ENCODE measurements at places on chromosomes 6 and 20.

GRCh38 chr6:4270776-4271175 lies 135.4 kb upstream of the ECI2 start:
- no peak for DNase-seq

DNA sequence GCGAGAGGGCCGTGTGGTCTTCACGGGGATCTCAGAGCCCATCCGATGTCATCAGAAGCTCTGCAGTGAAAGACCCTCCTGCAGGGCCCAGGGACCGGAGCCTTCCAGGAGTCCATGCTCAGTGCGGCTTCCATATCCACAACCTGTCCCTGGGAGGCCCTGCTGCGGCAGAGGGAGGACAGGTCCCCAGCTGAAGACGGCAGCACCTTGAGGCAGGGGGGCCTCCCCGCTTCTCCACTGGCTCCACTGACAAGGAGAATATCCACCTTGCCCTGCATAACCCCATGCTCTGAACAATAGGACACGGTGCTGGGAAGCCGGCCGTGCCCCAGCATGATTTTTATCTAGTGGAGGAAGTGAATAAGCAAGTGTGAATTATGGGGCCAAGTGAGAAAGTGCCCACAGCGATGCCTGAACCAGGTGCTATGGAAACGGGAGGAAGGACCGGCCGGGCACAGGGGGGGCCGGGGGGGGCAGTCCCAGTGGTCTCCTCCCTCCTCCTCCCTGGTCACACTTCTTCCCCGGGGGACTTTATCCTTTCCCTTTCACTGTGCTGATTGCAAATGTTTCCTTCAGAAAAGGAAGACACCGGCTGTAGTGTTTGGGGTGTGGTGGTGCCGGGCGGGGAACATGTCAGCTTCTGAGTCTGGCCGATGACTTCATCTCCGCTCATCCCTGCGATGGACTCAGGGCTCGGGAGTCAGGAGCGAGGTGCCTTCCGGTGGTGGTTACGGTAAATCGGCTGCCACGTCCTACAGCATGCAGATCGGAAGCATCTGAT lies 225.1 kb downstream of the ERMARD start:
- peak; percentile 35 for DNase-seq

GRCh38 chr6:157229713-157230112 lies 93.6 kb downstream of the TMEM242 start:
- DNase-seq = no peak

DNA sequence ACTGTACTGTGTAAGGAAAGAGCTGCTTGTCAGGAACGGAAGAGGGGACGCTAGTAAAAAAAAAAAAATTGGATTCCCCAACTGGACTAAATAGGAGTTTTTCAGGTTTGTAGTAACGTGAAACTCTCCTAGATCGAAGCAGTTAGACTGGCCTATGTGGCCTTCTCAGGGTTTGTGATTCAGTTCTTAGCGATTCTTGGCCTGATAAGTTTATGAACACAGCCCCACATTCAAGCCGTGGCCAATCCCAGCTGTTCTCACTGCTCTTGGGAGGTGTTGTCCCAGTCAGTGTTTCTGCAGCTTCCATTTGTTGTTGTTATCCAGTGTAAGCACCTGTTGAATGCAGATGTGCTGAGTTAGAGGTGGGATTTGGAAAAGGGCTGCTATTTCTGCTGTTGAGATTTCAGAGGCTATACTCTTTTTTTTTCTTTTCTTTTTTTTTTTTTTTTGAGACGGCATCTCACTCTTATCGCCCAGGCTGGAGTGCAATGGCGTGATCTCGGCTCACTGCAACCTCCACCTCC lies 29.7 kb downstream of the TAF8 start:
- no peak for DNase-seq

GRCh38 chr20:46087161-46087560 lies 2.6 kb downstream of the NCOA5 start:
- DNase-seq = no peak

DNA sequence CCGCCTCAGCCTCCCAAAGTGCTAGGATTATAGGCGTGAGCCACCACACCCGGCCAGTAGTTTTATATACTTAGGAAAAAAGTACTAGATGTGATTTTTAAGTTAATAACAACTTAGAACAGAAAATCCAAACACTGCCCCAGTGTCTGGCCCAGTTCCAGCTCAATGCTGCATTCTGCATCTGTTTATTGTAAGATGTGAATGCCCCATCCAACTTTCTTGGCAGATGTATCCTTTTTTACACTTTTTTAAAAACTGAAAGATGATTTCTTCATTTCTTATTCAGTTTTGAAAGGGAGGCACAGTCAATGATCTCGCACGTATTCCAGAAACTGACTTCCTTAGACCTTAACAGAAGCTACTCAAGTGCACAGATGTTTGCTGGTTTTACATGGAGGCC lies 85.6 kb upstream of the SRSF6 start:
- DNase-seq = no peak

GRCh38 chr6:113508249-113508648 lies 348.9 kb upstream of the MARCKS start:
- DNase-seq = no peak

DNA sequence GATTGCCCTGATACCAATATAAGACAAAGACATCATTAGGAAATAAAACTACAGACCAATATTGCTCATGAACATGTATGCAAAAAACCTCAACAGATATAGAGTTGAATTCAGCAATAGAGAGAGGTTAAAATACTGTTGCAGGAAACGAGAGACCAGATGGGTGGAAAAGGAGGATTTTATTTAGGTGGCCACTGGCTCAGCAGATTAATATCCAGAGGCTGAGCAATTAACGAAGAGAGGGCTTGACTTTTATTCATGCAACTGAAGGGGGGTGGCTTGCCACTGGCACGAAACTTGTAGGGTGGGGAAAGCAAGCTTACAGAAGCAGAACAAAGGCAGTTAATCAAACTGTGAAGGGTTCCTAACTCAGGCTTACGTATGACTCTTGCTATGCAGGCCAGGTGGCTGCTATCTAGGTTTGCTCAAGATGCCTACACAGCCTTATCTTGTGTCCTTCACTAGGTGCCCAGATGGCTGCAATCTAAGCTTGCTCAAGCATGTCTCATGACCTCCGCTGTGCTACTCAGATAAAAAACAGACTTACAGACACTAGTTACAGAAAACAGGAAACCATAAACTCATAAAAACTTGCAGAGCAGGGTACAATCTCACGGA lies 126.4 kb downstream of the MMUT start:
- DNase-seq = no peak

DNA sequence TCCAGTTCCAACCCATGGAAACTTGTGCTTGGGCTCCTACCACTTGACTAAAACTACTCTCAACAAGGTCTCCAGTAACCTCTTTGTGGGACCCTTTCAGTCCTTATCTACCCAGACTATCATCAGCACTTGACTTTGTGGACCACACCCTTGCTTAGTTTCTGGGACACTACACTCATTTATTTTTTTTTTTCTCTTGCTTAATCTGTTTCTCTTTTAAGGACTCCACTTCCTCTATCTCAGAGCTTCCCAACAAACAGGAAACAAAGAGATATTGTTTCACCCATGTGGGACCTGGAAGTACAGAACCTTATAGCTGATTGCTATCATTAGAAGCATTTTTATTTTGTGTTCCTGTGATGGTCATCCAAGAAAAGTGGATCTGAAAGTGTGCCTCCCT lies 28.8 kb upstream of the ME1 start:
- no peak for DNase-seq

DNA sequence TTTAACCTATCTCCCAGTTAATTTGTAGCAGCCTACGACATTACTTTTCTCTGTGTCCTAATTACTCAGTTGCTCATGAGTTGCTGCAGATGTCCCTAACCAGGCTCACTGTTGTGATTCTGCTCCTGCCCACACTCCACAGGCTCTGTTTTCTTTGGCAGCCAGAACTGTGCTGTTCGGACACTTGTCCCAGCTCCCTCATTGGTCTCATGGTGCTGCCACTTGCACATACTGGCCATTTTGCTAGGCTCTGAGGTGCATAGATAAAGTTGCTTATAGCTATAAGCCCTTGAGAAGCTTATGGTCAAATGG lies 55.0 kb downstream of the NOX3 start:
- DNase-seq = no peak

DNA sequence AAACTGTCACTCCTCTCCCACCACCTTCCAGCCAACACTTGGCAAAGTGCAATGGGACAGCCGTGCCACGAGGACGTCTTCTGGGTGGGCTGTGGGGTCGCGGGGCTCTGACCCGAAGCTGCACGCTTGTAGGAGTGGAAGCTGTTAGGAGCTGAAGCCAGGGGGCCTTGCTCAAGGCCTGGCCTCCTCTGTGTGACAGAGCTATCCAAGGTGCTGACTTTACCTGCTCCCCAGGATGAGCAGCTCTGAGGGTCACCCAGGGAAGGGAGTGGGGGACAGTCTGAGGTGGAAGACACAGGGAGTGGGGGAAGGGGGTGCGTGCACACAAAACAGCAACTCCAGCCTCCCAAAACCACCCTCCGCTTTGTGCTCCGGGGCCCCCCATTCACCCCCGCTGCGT lies 17.5 kb upstream of the CHRNA4 start:
- no peak for DNase-seq

GRCh38 chr20:32582659-32583580 lies 2.2 kb downstream of the NOL4L start:
- no peak for DNase-seq

DNA sequence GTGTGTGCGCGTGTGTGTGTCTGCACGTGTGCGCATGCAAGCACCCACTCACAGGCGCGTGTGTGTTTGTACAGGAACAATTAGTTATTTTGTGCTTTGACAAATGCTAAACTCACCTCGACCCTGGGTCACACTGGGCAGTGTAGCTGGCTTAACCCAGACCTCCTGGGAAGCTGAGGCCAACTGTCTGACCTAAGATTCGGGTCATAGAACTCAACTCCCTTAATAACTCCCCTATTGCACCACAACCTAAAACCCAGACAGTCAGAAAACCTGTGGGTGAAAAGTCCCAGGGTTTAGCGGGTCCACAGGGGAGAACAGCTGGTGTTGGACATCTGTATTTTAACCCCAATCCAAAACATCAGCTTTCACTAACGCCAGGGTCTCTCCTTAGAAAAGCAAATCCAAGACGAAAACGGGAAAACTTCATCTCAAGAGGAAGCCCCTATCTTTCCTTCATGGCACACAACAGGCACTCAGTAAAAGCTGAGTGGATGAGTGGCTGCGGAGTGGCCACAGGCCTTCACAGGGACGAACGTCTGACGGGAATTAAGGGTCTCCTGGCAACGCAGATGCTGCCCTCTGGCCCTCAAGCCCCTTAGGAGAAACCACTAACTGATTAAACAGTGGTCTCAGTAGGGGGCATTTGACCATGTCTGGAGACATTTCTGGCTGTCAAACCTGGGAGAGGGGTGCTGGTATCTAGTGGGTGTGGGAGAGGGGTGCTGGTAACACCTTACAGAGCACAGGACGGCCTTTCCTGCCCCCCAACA lies 4.5 kb downstream of the PMEPA1 start:
- DNase-seq = no peak

DNA sequence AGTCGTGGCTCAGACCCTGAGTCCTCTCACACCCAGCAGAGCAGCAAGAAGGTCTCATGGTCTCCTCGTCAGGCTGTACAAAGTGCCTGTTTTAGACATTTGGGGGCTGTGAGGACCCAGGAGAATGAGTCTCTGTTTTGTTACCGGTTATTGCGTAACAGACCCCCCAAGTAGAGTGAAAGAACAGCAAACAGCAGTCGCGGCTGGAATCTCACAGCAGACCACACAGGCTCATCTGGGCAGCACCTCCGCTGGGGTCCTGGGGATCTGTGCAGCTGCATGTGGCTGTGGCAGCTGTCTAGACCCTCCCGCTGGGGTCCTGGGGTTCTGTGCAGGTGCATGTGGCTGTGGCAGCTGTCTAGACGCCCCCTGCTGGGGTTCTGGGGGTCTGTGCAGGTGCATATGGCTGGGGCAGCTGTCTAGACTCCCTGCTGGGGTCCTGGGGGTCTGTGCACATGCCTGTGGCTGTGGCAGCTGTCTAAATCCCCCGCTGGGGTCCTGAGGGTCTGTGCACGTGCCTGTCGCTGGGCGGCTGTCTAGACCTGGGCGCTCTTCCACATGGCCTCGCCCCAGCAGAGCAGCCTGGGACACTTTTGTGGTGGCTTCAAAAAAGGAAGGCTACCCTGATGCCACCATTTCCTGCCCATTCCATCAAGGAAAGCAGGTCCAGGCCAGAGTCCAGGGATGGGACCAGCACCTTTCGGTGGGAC lies 24.7 kb downstream of the ENTPD6 start:
- DNase-seq = no peak

DNA sequence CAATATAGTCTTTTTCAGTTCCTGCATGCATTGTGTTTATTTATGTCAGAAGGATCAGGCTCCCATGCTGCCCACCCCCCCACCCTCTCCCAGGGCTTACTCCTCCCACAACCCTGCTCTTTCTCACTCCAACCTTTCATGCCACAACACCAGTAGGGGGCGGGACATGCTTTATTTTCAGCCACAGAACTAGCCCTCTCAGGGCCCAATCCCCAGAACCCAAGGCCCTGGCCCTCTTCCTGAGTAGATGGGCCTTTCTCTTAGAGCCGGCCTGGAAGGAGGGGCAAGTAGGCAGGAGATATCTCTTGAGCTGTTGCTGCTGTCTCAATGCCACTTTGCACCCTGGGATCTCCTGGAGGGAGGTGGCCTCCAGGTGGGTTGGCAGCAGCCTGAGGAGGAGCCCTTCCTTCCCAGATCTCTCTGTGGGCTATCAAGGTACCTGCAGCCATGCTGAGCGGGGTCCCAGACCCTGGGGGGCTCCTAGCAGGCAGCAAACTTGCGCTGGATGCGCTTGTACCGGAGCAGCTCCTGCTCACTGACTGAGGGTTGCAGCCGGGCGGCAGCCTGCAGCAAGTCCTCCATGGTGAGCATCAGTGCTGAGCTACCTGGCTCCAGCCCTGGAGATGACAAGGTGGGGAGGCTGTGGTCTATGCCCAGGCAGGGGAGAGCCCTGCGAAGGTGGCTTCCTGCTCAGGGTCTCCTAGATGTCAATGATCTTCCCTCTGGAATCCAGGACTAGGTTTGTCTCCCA lies 3.5 kb downstream of the GNMT start:
- DNase-seq = no peak

GRCh38 chr6:111444794-111445193 lies 38.2 kb downstream of the REV3L start:
- DNase-seq = no peak

DNA sequence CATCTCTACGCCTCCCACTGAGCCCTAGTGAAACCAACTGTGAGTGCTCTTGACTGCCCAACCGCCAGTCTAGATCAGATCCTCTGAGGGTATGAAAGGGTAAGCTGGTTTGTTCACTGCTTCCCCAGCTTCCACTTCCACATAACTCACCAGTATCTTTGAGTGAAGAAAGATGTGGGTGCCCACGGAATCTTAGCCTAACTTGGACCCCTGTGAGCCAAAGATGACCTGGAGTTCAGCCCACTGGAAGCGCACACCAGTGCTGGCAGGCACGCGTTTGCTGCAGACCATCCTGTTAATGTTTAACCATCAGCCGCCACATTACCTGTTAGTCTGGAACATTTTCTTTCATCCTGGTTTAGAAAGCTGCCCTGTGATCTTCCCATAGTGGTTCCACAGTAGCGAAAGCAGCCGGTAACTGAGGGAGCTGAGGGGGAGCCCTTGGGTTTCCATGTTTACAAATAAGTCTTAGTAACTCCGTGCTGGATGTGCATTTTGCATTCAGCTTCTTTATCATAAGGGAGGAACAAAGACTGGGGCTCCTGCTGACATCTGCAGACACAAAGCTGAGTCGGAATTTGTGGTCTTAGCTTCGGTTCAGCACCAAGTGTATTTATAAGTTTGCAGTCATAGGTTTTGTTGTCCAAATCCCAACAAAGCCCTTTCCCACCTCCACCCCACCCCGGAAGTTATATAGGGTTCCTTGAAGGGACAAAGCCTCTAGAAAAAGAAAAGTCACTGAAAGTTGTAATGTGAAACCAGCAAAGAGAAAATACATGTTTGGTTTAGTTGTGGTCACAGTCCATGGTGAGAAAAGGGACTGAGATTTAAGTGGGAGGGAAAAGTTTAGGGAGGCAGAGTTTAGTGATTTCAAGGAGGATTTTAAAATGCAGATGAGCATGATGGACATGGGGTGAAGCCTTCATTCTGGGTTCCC lies 71.0 kb downstream of the SSR1 start:
- no peak for DNase-seq

Measured in dorsolateral prefrontal cortex (tissue), 122 donors.